NCI-H1930 (cell line): ENCODE measurements at places on chromosomes 5 and 9.

- DNase-seq: no peak
These were observed 55.4 kb downstream of the HINT1 start for GRCh38 chr5:131109540-131110255.

DNA sequence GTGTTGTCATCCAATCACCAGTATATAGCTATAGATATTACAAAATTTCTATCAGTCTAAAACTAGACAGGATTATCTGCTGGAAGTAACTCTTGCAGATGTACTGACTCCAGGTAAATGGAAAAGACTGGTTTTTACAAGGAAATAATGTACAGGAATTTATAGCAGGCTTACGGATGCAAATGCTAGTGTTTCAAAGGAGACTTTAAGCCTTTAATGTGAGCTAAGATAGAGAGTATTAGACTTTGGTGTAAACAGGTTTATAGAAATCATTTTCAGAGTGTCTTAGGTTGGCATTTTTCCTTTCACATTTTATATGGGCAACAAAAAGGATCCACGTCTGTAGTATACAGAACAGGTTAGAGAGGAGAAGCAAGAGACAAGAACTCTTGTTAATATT is 16.1 kb downstream of the ZNF608 start:
- no peak for DNase-seq

DNA sequence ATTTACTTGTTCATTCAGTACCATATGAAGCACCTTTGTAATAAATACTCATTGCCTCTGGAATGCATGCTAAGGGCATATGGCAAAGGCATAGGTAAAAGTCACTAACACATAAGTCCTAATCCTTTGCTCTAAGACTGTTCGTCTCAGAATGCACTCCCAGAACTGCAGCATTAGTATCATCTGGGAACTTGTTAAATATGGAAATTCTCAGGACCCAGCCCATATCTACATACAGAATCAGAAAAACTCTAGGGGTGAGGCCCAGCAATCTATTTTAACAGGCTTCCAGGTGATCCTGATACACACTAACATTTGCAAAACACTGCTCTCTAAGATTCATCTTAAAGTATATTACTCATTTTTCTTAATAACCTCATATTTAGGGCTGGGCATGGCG is 113.8 kb upstream of the CDH6 start:
- no peak for DNase-seq

- DNase-seq: no peak
These were observed 33.5 kb downstream of the CSNK1G3 start for GRCh38 chr5:123545506-123545905.

- DNase-seq: no peak
These were observed 14.9 kb downstream of the EFNA5 start for GRCh38 chr5:107655831-107656230.

DNA sequence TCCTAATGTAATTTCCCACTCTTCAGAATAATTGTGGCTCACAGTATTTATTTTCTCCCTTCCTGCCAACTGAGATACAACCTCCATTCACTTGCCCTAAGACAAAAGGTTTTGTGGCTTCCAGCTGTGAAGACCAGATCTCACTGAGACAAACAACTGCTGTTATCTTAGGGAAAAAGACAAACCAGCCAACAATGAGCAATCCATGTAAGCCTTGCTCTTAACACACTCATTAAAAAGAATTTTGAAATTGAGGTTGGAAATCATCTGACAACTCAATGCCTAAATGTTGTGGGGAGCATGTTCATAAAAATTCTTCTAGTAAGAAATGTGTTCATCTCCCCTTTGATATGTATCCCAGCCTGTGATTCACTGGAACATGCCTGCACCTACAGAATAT is 132.9 kb downstream of the ADAMTSL1 start:
- DNase-seq: no peak

DNA sequence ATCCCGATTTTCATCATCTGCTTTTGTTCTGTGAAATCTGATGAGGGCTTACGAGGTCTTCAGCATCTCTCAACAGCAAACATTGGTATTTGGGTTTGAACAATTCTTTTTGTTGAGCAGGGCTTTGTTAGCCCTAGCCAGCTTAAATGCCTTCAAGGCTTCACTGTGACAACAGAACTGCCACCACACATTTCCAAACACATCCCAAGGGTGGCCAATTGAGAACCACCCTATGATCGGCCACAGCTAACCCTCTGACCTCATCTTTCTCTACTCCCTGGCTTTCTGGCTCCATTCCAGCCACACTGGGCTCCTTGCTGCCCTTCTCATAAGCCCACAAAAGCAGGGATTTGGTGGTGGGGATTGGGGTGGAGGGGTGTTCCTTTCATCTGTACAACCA is 17.6 kb downstream of the MTX3 start:
- no peak for DNase-seq

DNA sequence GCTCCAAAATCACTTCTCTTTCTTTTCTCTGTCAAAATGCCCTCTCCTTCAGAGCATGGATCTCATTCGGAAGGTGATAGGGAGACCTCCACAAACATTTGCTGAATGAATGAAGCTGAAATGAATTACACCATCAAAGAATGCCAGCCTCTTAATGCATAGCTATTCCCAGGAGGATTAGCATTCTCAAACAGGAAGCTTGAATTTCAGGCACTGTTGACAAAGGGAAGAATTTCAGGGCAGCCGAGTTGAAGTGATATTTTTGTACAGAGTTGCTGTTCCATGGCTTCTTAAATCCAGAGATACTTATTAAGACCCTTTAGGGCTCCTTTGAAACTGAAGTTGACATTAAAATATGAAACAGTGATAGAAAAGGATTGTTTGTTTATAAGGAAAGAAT is 18.8 kb downstream of the HBEGF start:
- no peak for DNase-seq

DNA sequence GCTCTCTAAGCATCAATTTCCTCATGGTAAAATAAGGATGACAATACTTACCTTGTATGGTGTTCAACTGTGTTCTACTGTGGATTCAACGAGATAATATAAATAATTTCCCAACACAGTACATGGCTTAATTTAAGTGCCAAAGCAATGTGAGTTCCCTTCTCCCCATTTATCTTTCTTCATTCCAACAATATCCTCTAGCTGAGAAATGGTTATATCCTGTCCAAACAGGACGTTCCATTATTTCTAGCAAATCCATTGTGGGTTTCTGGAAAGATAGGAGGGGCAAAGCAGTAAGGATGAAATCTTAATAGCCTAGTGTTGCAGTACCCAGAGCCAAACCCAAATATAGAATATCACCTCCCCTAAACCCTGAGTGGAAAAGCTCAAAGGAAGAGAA is 22.0 kb downstream of the ABCA1 start:
- DNase-seq: no peak

GRCh38 chr5:75648712-75649111 is 37.5 kb downstream of the ANKDD1B start:
- DNase-seq: no peak

GRCh38 chr9:75892216-75892911 is 1.9 kb downstream of the PCSK5 start:
- DNase-seq: no peak

DNA sequence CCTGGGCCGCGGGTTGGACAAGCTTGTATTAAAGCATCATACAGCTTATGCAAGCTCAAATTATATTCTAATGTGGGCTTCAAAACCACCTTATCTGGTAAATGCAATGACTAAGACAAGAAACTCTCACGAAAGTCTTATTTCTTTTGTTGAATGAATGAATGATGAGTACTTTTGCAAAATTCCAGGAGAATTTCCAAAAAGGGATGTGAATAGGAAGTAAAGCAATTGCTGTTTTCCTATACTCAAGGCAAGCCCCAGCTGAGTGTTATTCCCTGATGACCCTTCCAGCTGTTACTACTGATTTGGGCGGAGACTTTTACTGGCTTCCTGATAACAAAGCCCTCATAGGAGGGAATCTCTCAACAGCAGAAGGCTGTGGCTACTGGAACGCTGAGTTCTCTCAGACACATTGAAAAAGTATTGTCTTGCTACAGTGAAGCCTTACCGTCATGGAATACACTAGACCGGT is 162.8 kb downstream of the SREK1 start:
- no peak for DNase-seq

DNA sequence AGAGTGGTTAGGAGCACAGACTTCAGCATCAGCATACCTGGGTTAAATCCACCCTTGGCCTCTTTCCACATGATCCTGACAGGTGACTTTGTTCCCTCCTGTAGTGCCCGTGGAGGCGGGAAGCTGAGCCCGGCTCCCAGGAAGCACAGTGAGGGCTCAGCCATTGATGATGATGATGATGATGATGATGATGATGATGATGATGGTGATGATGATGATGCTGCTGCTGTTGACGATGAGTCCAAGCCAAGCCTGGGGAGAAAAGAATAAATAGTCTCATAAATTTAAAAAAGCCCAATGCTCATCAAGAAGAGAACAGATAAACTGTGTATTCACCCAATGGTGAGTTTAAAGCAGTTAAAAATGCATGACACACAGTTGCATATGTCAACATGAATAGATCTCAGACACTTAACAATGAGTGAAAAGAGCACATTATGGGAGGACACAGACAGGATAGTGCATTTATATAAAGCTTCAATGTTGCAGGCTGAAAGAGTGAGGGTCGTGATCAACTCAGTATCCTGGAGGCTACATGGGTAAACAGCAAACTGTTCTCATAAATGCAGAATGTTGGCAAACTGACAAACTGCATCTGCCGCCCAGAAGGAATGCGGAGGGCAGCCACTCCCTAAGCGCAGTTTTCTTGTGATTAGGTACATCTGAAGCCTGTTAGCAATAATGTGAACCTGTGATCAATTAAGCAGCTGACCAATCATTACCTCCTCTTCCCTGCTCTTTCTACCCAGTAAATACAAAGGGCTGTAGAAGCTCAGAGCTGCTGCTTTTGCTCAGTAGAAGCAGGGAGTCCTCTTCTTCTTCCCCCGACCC is 11.7 kb upstream of the CFAP157 start:
- DNase-seq: no peak

- DNase-seq: peak; percentile 57
These were observed 15.8 kb downstream of the CWC27 start for GRCh38 chr5:64784451-64785025.

- DNase-seq: peak; percentile 19
These were observed 48.4 kb downstream of the GPR21 start for GRCh38 chr9:123081824-123082223.

DNA sequence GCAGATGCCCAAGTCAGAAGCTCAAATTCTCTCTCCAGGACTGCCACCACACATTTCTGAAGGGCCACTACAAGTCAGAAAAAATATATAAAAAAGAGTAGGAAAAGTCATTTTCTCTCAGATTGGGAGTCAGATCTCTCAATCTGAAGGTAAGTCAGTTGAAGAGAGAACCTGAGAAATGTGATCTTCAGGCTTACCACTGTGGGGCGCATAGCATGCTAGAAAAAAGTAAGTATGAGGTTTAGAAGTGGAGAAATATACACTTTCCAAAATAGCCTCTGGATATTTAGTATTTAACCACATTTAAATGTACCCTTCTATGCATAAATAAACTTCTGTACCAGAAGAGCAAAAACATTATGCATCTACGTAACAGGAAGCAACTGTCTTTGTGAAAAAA is 800.7 kb upstream of the CTNND2 start:
- no peak for DNase-seq

DNA sequence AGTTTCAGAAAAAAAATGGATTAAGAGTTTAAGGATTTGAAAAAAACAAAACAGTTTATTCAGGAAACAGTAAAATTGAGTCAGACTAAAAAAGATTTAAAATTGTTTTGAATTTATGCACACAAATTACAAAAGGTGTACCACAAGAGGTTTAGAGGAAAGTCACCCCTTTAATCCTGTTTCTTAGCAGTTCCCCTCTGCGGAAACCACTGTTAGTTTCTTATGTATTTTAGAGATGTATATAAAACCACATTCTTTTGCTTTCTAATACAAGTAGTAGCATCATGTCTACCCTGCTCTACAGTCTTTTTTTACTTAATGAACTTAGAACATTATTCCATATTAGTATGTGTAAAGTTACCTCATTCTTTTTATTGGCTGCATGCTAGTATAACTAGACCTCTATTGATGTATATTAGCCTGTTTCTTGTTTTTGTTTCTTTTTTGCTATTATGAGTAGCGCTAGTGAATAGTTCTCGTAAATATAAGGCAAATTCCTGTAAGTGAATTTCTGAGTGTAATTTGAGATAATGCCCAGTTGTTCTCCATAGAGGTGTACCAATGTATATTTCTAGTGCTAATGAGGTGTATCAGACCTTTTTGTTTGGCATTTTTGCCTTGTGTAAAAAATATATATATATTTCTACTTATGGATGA is 20.0 kb downstream of the GPBP1 start:
- no peak for DNase-seq

GRCh38 chr9:37466037-37466709 is 923 bp upstream of the ZBTB5 start:
- DNase-seq: peak; percentile 45

GRCh38 chr9:20480249-20480648 is 142.1 kb downstream of the MLLT3 start:
- no peak for DNase-seq
